Putamen (tissue), 1 donor: ENCODE measurements at places on chromosomes 7 and 10.

DNA sequence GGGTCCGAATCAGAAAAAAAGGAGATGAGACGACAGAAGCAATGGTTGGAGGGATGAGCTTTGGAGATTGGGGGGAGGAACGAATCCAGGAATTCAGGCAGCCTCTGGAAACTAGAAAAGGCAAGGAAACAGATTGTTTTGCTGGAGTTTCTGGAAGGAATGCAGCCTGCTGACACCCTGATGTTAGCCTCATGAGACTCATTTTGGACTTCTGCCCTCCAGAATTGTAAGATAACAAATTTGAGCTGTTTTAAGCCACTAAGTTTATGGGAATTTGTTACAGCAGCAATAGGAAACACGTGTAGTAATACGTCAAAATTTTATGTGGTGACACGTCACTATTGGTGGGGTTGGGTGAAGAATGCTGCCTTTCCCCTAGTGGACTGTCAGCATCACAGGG lies 25.6 kb upstream of the NPS start:
- no peak for DNase-seq

DNA sequence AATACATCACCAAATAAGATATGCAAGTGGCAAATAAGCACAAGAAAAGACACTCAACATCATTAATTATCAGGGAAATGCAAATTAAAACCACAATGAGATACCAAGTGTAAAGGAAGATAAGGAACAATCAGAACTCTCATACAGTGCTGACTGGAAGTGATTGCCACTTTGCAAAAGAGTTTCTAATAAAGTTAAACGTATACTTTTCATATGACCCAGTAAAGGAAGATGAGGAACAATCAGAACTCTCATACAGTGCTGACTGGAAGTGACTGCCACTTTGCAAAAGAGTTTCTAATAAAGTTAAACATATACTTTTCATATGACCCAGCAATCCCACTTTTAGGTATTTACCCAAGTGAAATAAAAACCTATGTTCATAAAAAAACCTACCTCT lies 12.2 kb upstream of the JMJD1C start:
- no peak for DNase-seq

GRCh38 chr10:6516281-6516928 lies 63.7 kb downstream of the PRKCQ start:
- no peak for DNase-seq

DNA sequence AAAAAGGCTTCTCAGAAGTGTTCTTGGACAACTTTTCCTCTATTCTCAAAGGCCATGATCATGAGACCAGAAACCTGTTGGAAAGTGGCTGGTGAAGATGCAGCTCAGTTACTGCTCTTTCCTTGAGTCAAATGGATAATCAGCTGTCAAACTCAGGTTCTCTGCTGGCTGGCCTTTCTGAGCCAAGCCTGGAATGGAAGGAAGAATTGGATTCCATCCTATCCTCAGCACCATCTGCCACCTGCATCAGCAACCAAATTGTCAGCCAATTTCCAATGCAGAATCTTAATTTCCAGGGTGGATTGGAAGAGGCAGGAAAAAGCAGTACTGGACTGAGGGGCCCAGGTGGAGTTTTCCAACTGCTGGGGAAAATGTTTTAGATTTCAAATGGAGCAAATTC lies 631.7 kb downstream of the KCNMA1 start:
- DNase-seq = no peak

- DNase-seq = no peak
Observed at GRCh38 chr10:71842856-71843686, 8.0 kb downstream of the PSAP start.

- DNase-seq = peak; percentile 80
Observed at GRCh38 chr7:73667344-73668102, at the start of gene VPS37D. Gene VPS37D (plus strand): TSS chr7:73667831. CDS start chr7:73667959, 128 bp downstream.
